ENCODE measurements at places on chromosomes 7 and 10.

DNA sequence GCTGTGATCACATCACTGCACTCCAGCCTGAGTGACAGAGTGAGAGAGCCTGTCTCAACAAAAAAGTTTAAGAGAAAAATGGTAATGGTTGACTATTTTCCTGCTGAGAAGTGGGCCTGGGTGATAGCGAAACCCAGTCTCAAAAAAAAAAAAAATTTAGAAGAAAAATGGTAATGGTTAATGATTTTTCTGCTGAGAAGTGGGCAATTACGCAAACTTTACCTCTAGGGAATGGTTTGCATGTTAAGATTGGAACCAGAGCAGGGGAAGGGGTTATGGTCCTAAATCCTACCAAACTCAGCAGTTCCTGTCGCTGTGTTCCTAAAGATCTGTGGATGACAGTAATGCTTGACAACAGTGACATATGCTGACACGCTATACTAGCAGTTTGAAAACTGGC is 130.5 kb upstream of the RHEB start:
- no peak for DNase-seq

GRCh38 chr7:20484356-20484755 is 131.1 kb upstream of the ABCB5 start:
- DNase-seq: no peak

DNA sequence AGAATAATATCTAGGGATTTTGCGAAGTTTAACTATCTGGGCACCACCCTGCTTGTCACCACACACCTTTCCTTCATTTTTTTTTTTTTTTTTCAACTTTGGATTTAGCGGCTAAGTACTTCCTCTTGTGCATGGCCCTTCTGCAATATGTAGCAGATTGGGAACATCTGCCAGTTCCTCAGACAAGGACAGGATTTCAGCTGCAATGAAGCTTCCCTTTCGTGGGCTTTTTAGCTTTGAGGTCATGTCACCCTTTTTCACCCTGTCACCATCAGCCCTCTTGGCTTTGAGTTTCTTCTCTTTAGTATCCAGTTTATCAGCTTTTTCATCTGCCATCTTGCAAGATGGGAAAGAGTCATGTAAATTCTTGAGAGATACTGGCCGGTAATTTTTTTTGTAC is 81.6 kb upstream of the ETV1 start:
- DNase-seq: peak; percentile 97

DNA sequence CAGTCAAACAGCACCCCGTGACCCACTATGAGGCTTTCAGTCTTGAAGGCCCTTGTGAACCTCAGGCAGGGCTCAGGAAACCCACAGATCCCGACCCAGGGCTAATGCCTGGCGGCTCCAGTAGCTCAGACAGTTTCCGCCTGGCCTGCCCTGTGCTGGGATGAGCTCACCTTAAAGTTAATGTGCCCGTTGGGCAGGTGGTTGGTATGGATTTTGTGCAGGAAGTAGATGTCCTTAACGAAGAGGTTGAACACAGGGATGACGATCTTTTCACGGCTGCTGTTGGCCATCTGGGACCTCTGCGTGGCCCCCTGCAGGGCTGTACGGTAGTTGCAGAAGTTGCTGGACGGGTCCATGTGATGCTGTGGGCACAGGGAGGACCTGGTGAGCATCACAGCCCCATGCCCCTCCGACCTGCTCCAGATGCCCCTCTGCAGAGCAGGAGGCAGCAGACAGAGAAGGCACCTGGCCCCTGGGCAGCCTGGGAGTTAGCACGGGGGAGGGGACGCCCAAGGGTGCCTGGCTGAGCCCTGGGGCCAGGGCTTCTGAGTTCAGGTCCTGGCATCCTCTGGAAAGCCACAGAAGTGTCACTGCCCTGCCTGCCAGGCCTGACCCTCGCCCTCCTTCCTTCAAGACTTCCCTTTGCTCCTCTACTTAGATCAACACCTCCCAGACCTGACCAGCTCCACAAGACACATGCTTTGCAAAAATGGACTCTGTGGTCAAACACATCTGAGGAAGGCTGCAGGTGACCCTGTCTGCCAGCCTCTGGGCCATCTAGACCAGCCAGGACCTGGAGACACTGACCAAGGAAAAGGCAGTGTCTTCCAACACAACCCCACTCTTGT is 59.8 kb downstream of the CSGALNACT2 start:
- no peak for DNase-seq

DNA sequence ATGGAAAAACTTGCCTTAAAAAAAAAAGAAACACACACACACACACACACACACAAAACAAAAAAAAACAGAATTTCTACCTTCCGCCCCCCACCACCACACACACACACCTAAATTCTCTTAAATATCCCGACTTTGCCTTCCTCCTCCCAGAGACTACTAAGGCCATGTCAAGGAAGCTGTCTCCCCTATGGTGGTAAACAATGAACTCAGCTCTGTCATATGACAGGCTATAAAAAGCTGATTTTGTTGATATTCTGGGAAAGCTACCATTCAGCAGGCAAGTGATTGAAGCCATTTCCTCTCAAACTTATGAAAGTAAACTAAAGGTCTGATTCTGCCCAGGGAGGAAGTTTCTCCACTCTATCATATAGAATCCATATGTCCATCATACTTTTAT is 471.0 kb downstream of the GFRA1 start:
- DNase-seq: no peak

GRCh38 chr7:113113912-113114311 is 4.4 kb downstream of the SMIM30 start:
- no peak for DNase-seq

GRCh38 chr7:117555260-117555659 is 75.4 kb downstream of the CFTR start:
- no peak for DNase-seq

DNA sequence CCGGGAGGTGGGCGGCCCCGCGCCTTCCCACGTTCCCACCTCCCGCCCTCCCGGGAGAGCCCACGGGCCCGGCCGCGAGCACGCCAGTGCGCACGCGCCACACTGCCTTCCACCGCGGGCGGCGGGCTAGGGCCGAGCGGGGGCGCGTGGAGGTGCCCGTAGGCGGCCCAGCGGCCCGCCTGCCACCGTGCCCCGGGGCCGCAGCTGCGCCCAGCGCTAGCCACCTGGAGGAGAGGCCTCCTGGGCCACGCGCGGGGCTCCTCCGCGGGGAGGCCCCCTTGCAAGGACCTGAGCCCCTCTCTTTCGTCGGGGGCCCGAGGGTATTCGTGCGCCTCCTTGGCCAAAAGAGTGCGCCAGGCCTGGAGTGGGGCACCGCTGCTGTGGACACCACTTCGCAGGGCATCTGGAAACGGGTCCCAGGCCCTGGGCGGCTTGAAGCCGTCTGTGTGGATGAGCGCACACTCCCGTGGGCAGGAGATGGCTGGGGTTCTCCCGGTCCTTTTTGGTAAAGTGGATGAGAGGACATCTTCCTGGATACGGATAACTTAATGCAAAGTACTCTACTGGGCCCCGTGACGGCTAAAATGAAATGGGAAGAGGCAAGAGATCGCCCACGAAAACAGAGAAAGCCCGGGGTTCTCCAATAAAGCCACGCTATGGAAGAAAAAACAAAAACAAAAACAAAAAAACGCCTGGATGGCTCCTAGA is 9.0 kb upstream of the EBF3 start:
- no peak for DNase-seq
